ENCODE measurements at places on chromosomes 2 and 18.

DNA sequence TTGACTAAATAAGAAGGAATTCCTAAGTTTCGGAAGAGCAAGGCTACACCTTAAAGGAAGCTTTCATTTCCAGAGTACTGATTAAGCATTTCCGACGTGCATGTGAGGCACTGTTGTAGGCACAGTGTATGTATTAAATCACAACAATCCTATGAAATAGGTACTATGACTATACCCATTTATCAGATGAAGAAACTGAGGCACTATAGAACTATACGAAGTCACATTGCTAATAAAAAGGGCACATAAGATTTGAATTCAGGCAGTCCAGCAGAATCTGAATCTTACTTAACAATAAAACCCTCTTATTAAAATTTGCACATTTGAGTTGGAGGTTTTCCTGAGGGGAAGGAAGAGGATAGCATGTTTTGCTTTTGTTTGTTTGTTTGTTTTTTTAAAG lies 243.5 kb upstream of the FANCL start:
- no peak for DNase-seq
- H3K4me3 ChIP-seq, result no peak overlapping the region
- no peaks in the 10 kb centered on the region for H3K36me3 ChIP-seq
- H3K4me1 ChIP-seq, result no peaks in the 10 kb centered on the region

GRCh38 chr2:12057436-12058166 lies 311.2 kb downstream of the LPIN1 start:
- H3K36me3 ChIP-seq, result no peaks in the 10 kb centered on the region
- peaks cover 19% of the 10 kb centered on the region for H3K4me1 ChIP-seq
- no peak overlapping the region for H3K4me3 ChIP-seq
- no peak for DNase-seq

GRCh38 chr2:1656961-1657841 lies 87.1 kb downstream of the PXDN start:
- no peak for DNase-seq
- H3K4me3 ChIP-seq, result no peak overlapping the region
- peaks cover 61% of the 10 kb centered on the region for H3K4me1 ChIP-seq
- peaks cover 25% of the 10 kb centered on the region for H3K36me3 ChIP-seq
- no peaks in the 10 kb centered on the region for H3K27me3 ChIP-seq

- peaks cover 20% of the 10 kb centered on the region for H3K4me1 ChIP-seq
- H3K4me3 ChIP-seq, result peak overlapping the region; percentile 32
- H3K27ac ChIP-seq, result no peak overlapping the region
Observed at GRCh38 chr2:9752441-9753275, 90.6 kb upstream of the TAF1B start.

DNA sequence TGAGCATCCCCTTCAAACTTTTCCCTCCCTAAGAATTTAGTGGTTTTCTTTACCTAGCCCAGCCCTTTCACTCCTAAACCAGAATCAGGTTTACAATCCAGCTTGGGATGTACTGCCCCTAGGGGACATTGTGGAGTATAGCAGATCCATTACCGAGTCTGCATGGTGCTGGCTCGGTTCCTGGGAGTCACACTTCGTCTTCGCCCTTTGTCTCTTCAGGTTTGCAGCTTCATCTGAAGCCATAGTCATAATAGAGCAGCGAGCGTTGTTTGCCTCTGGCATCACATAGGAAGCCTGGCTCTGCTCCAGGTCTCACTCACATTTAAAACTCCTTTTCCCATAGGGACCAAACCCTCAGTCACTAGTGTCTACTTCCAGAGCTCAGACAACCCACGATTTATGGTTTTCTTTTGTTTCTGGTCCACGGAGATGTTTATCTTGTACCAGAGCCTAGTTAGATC lies 16.8 kb upstream of the LYPD6 start:
- no peaks in the 10 kb centered on the region for H3K36me3 ChIP-seq

GRCh38 chr18:76952747-76953146 lies 130.4 kb downstream of the ZNF236 start:
- no peak overlapping the region for H3K27ac ChIP-seq
- no peaks in the 10 kb centered on the region for H3K4me1 ChIP-seq
- no peak for DNase-seq
- peaks cover 2% of the 10 kb centered on the region for H3K36me3 ChIP-seq

GRCh38 chr2:74206180-74206688 lies 7.8 kb downstream of the MTHFD2 start:
- peak overlapping the region; percentile 46 for H3K27ac ChIP-seq
- H3K4me3 ChIP-seq, result no peak overlapping the region
- H3K4me1 ChIP-seq, result peaks cover 88% of the 10 kb centered on the region
- DNase-seq, result no peak
- H3K36me3 ChIP-seq, result peaks cover 33% of the 10 kb centered on the region

DNA sequence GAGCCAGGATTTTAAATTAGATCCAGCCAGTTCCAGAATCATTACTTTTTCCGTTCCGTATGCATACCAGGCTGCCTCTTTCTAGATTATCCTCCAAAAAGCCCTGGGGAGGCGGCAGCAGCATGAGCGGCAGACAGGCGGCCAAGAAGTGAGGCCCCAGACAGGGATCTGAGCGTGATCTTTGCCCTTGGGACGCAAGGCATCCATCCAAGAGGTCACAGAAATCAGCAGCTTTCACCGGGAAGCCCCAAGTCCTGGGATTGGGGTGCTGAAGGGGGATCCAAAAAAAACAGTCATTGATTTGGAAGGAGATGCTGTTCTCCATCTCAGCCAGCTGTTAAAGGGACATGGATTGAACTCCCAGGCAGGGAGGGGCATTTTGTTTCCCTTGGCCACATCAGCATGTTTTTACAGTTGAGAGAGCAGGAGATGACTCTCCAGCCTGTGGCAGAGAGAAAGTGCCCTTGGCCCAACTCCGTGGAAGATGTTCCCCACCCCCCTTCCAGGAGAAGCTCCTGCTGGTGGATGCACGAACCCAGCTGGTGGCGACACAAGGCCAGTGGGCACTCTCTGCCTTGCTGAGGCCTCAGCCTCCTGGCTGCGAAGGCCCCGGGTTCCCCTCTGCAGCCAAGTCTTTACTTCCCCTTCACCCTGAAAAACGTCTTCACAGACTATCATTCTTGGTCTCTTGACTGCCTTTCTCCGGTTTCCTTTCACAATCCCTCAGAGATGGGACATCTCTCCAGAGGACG lies 265.6 kb downstream of the ANAPC1 start:
- peaks cover 18% of the 10 kb centered on the region for H3K4me1 ChIP-seq
- no peak for DNase-seq
- H3K4me3 ChIP-seq, result peak overlapping the region; percentile 18
- H3K36me3 ChIP-seq, result no peaks in the 10 kb centered on the region
- peak overlapping the region; percentile 59 for H3K27ac ChIP-seq
- H3K27me3 ChIP-seq, result no peaks in the 10 kb centered on the region

DNA sequence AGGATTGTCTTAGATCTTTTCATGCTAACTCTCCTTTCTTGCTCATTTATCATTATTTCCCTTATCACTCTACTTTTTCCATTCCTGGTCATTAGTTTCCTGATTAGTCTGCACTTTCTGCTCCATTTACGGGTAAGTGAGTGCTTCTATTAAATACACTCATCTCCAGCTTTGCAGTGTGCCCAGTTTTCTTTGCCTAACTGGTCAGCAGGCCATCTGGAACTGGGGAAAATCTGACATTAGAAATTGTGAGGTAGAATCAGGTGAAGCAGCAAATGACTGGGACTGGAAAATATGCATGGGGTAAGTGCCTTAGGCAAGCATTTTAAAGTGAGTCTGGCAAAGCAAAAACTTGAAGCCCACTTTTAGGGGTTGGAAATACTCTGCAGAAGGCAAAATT lies 29.2 kb downstream of the G6PC2 start:
- no peak for DNase-seq
- no peaks in the 10 kb centered on the region for H3K27me3 ChIP-seq
- H3K4me3 ChIP-seq, result no peak overlapping the region
- no peak overlapping the region for H3K27ac ChIP-seq
- H3K36me3 ChIP-seq, result no peaks in the 10 kb centered on the region
- no peaks in the 10 kb centered on the region for H3K4me1 ChIP-seq

- no peaks in the 10 kb centered on the region for H3K27me3 ChIP-seq
- no peak for DNase-seq
- peaks cover 3% of the 10 kb centered on the region for H3K36me3 ChIP-seq
- H3K4me3 ChIP-seq, result no peak overlapping the region
- no peak overlapping the region for H3K27ac ChIP-seq
- no peaks in the 10 kb centered on the region for H3K4me1 ChIP-seq
Observed at GRCh38 chr18:58416704-58417683, 211.9 kb downstream of the ALPK2 start.

GRCh38 chr2:98515250-98515991 lies 70.8 kb downstream of the INPP4A start:
- H3K36me3 ChIP-seq, result peaks cover 6% of the 10 kb centered on the region
- DNase-seq, result no peak
- no peak overlapping the region for H3K27ac ChIP-seq
- H3K4me3 ChIP-seq, result peak overlapping the region; percentile 23
- H3K27me3 ChIP-seq, result no peaks in the 10 kb centered on the region

DNA sequence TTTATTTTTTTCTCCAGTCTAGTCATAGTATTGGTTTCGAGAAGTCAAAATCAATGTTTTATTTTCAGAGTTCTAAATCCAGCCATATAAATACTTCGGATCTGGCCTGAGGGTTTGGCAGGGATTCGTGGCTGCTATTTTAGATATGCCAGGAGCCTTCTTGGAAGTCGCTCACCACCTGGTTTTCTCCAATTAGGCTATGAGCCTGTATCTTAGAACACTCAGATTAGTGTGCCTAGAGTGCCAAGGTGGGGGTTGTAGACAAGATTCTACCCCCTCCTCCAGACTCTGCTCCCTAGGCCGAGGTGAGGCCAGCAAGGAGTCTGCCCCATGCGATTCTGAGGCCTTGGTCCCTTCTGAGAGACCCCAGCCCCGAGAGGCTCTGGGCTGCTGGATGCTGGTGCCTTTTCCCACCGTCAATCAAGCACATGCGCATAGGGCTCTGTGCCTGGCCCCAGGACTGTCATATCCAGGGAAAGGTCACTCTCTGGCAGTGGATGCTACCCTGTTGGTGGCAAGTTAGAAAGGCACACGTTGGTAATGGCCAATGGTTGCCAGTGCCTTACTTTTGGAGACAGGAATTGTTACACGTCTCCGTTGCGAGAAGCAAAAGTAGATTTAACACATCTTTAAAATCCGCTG lies 197.1 kb downstream of the AGAP1 start:
- H3K4me3 ChIP-seq, result no peak overlapping the region
- H3K27ac ChIP-seq, result no peak overlapping the region
- DNase-seq, result no peak
- no peaks in the 10 kb centered on the region for H3K4me1 ChIP-seq
- H3K36me3 ChIP-seq, result no peaks in the 10 kb centered on the region

DNA sequence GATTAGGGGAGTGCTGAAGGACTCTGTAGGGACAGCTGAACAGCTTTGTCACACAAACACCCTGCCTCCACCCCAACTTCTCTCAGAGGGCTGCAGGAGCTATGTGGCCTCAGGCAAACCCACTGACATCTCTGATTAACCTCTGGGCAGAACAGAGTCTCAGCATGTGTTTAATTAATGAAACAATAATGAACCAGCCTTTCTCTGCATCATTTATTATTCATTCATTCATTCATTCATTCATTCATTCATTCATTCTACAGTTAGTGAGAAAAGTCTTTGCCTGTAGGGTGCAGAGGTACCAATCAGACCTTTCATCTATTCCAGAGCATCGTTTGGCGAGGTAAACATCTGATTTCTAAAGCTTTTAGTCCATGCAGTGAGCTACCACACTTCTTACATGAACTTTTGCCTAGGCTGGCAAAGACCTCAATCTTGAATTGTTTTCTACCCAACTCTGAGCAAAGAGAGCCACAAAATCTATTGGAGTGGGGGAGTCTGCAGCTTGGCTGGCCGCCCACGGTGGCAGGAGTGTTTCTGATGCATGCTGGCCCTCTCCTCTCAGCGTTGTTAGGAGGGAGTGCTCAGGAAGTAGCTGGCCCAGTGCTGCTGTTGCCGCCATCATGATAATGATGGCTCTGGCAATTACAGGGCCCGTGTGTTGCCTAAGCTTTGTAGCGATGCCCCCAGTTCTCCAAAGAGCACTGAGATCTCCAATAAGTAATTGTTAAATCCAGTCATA lies 198.9 kb downstream of the SMAD7 start:
- H3K4me1 ChIP-seq, result peaks cover 15% of the 10 kb centered on the region
- no peaks in the 10 kb centered on the region for H3K36me3 ChIP-seq
- H3K27me3 ChIP-seq, result no peaks in the 10 kb centered on the region
- no peak overlapping the region for H3K27ac ChIP-seq

DNA sequence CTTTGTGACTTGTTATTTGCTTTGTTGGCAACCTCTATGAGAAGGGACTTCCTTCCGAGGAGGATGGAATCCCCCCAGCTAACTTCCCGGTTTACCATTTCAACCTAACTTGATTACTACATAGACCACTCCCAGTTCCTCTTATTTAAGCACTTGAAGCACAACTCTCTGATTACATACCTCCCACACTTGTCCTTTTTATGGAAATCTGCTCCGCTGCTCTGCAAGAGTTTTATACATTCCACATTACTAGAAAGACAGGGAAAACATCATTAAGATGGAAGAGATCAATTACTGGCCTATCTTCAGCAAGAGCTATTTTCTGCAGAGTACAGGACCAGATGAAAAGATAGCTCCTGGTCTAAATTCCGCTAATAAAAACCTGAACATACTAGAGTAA lies 160.0 kb upstream of the PGAP1 start:
- H3K27me3 ChIP-seq, result no peaks in the 10 kb centered on the region
- no peak for DNase-seq
- no peak overlapping the region for H3K27ac ChIP-seq
- H3K36me3 ChIP-seq, result no peaks in the 10 kb centered on the region

GRCh38 chr18:44922968-44923367 lies 242.3 kb downstream of the SETBP1 start:
- no peak for DNase-seq
- no peaks in the 10 kb centered on the region for H3K36me3 ChIP-seq
- no peak overlapping the region for H3K27ac ChIP-seq
- peaks cover 17% of the 10 kb centered on the region for H3K4me1 ChIP-seq
- H3K27me3 ChIP-seq, result no peaks in the 10 kb centered on the region
- H3K4me3 ChIP-seq, result no peak overlapping the region

GRCh38 chr2:133235968-133236367 lies 332.3 kb downstream of the NCKAP5 start:
- DNase-seq, result no peak
- no peak overlapping the region for H3K27ac ChIP-seq
- H3K4me3 ChIP-seq, result no peak overlapping the region

DNA sequence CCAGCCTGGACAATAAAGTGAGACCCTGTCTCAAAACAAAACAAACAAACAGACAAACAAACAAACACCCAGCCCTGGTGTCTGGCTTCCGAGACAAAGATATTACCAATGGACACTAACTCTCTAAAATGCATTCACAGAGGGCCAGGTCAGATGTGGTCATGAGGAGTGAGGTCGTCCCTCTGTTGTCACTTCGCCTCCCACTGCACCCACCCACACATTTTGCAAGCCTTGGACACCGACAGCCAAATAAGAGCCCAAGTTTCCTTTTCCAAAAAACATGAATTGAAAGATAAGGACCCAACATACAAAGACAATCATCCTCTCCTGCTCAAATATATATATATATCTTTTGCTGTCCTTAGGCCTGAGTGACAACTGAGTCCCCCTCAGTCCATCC lies 319.9 kb downstream of the TSN start:
- no peak overlapping the region for H3K27ac ChIP-seq
- no peaks in the 10 kb centered on the region for H3K4me1 ChIP-seq
- H3K27me3 ChIP-seq, result no peaks in the 10 kb centered on the region
- no peak overlapping the region for H3K4me3 ChIP-seq
- DNase-seq, result no peak
- H3K36me3 ChIP-seq, result no peaks in the 10 kb centered on the region

- no peaks in the 10 kb centered on the region for H3K36me3 ChIP-seq
- no peaks in the 10 kb centered on the region for H3K4me1 ChIP-seq
- DNase-seq, result no peak
- no peak overlapping the region for H3K4me3 ChIP-seq
- H3K27ac ChIP-seq, result no peak overlapping the region
Observed at GRCh38 chr2:170368370-170368769, 190.4 kb downstream of the MYO3B start.
